Activated T-cell treated with anti-CD3 and anti-CD28 coated beads, Interleukin-2, amount 50 U/mL, for 24 hours (primary cell): ENCODE measurements at places on chromosomes 7 and 10.
A peak's percentile ranks its signal among the peaks of the same experiment; 100 is the strongest.

GRCh38 chr10:89371079-89371478 lies 6.8 kb upstream of the IFIT1B start:
- H3K27me3 ChIP-seq: peaks cover 4% of the 10 kb centered on the region
- no peak overlapping the region for H3K4me3 ChIP-seq
- H3K36me3 ChIP-seq: no peaks in the 10 kb centered on the region
- H3K27ac ChIP-seq: no peak overlapping the region
- H3K4me1 ChIP-seq: peaks cover 11% of the 10 kb centered on the region

GRCh38 chr7:136116186-136116585 lies 139.0 kb upstream of the MTPN start:
- no peak for DNase-seq
- H3K4me3 ChIP-seq: no peak overlapping the region
- no peak overlapping the region for H3K27ac ChIP-seq
- H3K36me3 ChIP-seq: no peaks in the 10 kb centered on the region
- no peaks in the 10 kb centered on the region for H3K27me3 ChIP-seq

- peaks cover 31% of the 10 kb centered on the region for H3K4me1 ChIP-seq
- H3K36me3 ChIP-seq: no peaks in the 10 kb centered on the region
- no peak for DNase-seq
- H3K27me3 ChIP-seq: peaks cover 7% of the 10 kb centered on the region
Measured at GRCh38 chr7:23394488-23395171, 75.7 kb downstream of the IGF2BP3 start.

GRCh38 chr10:34200355-34200901 lies 614.7 kb downstream of the PARD3 start:
- no peaks in the 10 kb centered on the region for H3K36me3 ChIP-seq
- no peak overlapping the region for H3K4me3 ChIP-seq
- H3K4me1 ChIP-seq: peaks cover 15% of the 10 kb centered on the region
- H3K27me3 ChIP-seq: no peaks in the 10 kb centered on the region
- DNase-seq: no peak
- no peak overlapping the region for H3K27ac ChIP-seq

GRCh38 chr10:101062232-101063049 lies 652 bp downstream of the KAZALD1 start:
- peaks cover 44% of the 10 kb centered on the region for H3K4me1 ChIP-seq
- H3K27me3 ChIP-seq: peaks cover 52% of the 10 kb centered on the region
- DNase-seq: peak; percentile 77
- peaks cover 8% of the 10 kb centered on the region for H3K36me3 ChIP-seq
- H3K27ac ChIP-seq: no peak overlapping the region

DNA sequence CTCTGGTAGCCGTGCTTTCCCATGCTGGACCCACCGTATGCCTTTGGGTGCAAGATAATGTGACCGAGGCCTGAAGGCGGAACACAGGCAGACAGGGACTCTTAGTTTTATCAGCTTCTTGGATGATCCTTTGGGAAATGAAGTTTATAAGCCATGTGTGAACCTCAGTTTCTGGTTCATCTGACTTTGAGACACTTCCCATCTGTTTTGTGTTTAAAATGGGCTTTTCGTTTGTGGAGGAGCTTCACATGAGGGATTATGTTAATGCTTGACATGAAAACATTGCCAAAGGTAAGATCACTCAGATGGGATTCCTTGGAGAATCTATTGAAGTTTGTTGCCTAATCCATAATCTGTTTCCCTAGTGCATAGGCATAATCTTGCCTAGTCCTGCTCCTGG lies 249.8 kb upstream of the LYZL1 start:
- no peaks in the 10 kb centered on the region for H3K4me1 ChIP-seq
- H3K36me3 ChIP-seq: no peaks in the 10 kb centered on the region
- H3K4me3 ChIP-seq: no peak overlapping the region
- DNase-seq: no peak
- H3K27ac ChIP-seq: no peak overlapping the region

DNA sequence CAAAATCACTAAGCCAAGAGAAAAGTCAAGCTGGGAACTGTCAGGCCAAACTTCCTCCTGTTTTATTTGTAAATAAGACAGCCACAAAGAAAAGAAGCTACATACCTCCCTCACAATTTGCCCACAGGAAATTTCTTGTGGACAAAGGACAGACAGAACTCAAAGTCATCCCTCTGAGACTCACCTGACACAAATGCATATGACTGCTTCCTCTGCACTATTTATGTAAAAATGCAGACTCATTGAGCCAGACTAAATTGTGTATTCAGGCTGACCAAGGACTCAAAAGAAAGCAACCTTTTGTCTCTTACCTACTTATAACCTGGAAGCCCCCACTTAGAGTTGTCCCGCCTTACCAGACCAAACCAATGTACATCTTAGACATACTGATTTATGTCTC lies 11.8 kb downstream of the TOMM7 start:
- no peak for DNase-seq
- no peak overlapping the region for H3K4me3 ChIP-seq
- H3K4me1 ChIP-seq: peaks cover 15% of the 10 kb centered on the region
- H3K27ac ChIP-seq: peak overlapping the region; percentile 69

DNA sequence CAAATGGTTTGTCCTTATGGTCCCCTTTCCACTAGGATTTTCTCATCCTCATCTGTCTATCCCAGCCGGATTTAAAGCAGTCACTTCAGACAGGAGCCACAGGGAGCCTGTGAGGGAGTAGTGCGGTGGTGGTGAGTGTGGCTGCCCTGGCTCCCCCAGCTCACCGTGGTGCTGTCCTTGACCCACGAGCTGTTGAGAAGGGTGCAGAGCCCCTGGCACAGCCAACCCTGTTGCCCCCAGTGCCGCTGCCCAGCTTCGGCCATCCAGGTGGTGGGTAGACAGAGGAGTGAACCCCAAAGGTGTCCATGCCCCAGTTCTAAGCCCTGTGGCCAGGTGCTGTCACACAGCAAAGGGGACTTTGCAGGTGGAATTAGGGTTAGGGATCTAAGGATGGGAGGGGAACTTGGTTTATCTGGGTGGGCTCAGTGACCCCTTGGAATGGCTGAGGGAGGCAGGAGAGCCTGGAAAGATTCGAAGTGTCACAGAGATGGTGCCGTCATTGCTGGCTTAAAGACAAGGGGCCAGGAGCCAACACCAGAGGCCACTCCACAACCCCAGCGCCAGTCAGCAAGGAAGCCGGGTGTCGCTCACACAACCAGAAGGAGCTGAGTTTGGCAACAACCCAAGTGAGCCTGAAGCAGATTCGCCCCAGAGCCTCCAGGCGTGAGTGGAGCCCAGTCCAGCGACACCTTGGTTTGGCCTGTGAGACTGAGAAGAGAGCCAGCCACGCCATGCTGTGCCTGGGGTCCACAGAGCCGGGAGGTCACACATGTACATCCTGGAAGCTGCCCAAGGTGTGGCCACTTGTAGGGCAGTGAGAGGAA lies 142.4 kb downstream of the ADCY1 start:
- H3K4me3 ChIP-seq: no peak overlapping the region
- no peaks in the 10 kb centered on the region for H3K4me1 ChIP-seq
- peaks cover 1% of the 10 kb centered on the region for H3K36me3 ChIP-seq
- no peak overlapping the region for H3K27ac ChIP-seq

- H3K36me3 ChIP-seq: no peaks in the 10 kb centered on the region
- peaks cover 46% of the 10 kb centered on the region for H3K4me1 ChIP-seq
- no peak for DNase-seq
- H3K4me3 ChIP-seq: no peak overlapping the region
- H3K27ac ChIP-seq: no peak overlapping the region
- no peaks in the 10 kb centered on the region for H3K27me3 ChIP-seq
Measured at GRCh38 chr10:110754375-110755105, 110.4 kb downstream of the RBM20 start.

- peak; percentile 35 for DNase-seq
- peaks cover 55% of the 10 kb centered on the region for H3K4me1 ChIP-seq
- peak overlapping the region; percentile 61 for H3K4me3 ChIP-seq
- no peaks in the 10 kb centered on the region for H3K36me3 ChIP-seq
- H3K27ac ChIP-seq: no peak overlapping the region
Measured at GRCh38 chr7:142717453-142717852, 31.8 kb upstream of the PRSS1 start.

DNA sequence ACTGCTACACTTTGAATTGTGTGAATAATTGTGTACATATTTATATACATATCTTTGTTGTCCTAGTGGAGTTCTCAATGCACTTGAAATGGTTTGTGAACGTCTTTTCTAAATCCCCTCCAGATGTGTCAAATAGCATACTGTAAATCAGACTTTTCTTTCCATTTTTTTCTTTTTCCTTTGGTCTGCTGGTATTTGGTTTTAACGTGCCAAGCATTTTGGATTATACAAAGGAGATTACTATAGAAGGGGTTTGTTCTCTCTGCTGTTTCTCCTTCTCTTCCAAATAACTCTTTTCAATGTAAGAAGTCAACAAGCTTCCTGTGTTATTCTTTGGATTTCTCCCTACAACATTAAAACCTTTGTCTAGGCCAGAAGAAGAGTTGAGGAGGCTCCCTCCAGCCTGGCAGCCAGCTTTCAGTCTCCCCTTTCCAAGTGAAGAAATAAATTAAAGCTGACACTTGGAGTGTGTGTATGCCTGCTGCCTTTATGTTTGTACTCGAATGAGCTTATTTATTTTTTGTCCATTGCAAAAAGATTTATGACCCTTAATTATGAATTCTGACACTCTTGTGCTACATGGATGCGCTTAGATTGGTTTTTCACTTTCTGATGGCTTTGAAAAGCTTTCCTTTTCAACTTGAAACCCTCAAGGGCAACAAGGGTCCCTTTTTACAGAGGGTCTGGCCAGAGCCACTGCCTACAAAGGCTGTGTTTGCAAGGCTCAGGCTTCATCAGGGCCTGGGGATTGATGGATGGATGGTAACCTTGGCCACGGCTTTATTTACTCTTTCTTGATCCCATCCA lies 107.8 kb downstream of the RAB18 start:
- no peaks in the 10 kb centered on the region for H3K36me3 ChIP-seq
- peaks cover 9% of the 10 kb centered on the region for H3K4me1 ChIP-seq
- no peak overlapping the region for H3K27ac ChIP-seq
- no peak for DNase-seq
- H3K4me3 ChIP-seq: no peak overlapping the region

DNA sequence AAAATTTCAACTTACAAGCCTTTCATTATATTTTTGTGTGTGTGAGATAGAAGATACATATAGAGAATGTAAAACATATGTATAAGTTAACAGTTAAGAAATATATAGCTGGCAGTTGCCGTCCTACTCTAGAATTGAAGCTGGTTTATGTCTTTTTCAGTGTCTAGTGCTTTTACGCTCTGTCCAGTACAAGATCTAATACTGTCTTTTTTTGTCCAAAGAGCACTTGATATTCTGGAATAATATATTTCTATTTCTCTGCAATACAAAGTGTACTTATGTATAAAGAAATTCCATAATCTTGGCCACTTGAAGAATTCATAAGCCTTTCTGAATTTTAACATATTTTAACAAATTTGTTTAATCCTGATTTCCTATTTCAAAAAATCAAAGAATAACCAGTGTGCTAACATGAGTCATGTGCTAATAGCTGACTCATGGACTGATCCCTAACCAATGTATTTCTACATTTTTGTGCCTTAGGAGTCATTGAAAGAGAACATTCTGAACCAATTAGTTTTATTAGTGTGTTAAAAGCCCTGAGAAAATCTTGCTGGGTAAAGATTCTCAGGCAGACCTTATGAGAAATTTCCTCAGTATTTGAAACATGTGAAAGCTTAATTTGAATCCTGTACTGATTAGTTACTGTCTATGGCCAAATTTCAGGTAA lies 73.2 kb upstream of the CCAR1 start:
- no peaks in the 10 kb centered on the region for H3K27me3 ChIP-seq
- H3K36me3 ChIP-seq: peaks cover 8% of the 10 kb centered on the region
- no peak overlapping the region for H3K27ac ChIP-seq
- H3K4me3 ChIP-seq: no peak overlapping the region

GRCh38 chr7:38675494-38676106 lies 44.4 kb upstream of the AMPH start:
- H3K27ac ChIP-seq: no peak overlapping the region
- H3K4me1 ChIP-seq: no peaks in the 10 kb centered on the region
- no peaks in the 10 kb centered on the region for H3K36me3 ChIP-seq

- no peaks in the 10 kb centered on the region for H3K27me3 ChIP-seq
- H3K36me3 ChIP-seq: peaks cover 69% of the 10 kb centered on the region
- peak; percentile 81 for DNase-seq
- H3K4me3 ChIP-seq: peak overlapping the region; percentile 94
Measured at GRCh38 chr7:100221231-100221718, 1.5 kb downstream of the PVRIG start.

DNA sequence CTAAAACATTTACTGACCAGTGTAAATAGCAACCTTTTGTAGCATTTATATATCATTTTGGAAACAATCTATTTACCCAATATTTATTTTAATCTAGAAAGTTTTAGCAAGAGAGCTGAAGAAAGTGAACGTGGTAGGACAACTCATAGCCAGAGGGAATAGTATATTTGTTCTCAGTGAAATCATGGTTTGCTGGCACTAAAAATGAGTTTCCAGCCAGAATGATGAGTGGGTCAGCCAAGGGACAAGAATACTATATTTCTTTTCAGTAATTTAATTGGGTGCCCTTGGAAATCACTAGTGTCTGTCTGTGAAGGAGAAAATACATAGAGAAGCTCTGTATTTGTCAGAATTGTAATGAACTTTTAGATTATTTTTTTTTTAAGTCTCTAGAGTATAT lies 74.9 kb downstream of the MINPP1 start:
- no peaks in the 10 kb centered on the region for H3K36me3 ChIP-seq

GRCh38 chr7:133310232-133310862 lies 57.5 kb downstream of the EXOC4 start:
- no peaks in the 10 kb centered on the region for H3K27me3 ChIP-seq
- no peak overlapping the region for H3K4me3 ChIP-seq
- H3K27ac ChIP-seq: no peak overlapping the region
- no peak for DNase-seq

GRCh38 chr7:85306115-85306514 lies 119.3 kb upstream of the SEMA3D start:
- no peaks in the 10 kb centered on the region for H3K27me3 ChIP-seq
- DNase-seq: no peak

- no peaks in the 10 kb centered on the region for H3K27me3 ChIP-seq
- no peaks in the 10 kb centered on the region for H3K36me3 ChIP-seq
- no peak overlapping the region for H3K27ac ChIP-seq
- no peak for DNase-seq
- no peaks in the 10 kb centered on the region for H3K4me1 ChIP-seq
Measured at GRCh38 chr10:126101736-126102135, 205.4 kb downstream of the FANK1 start.

DNA sequence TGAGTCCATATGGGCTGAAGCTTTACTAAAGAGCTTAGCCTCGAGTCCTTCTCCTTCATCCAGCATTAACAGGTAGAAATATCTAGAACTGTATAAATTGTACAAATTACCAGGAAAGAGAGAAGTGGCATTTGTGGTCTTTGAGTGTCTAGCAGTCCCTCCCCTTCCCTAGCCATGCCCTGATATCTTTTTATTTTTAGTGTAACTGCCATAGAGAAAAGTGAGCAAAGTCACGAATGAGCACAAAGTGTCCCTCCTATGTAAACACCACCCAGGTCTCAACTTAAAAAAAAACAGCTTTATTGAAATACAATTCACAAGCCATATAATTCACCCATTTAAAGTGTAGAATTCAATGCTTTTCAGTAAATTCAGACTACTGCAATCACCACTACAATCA lies 339.0 kb upstream of the ZMIZ1 start:
- H3K27ac ChIP-seq: no peak overlapping the region
- DNase-seq: no peak
- H3K36me3 ChIP-seq: no peaks in the 10 kb centered on the region
- H3K4me3 ChIP-seq: no peak overlapping the region
- peaks cover 13% of the 10 kb centered on the region for H3K27me3 ChIP-seq
